ENCODE measurements at places on chromosomes 13 and 19.

DNA sequence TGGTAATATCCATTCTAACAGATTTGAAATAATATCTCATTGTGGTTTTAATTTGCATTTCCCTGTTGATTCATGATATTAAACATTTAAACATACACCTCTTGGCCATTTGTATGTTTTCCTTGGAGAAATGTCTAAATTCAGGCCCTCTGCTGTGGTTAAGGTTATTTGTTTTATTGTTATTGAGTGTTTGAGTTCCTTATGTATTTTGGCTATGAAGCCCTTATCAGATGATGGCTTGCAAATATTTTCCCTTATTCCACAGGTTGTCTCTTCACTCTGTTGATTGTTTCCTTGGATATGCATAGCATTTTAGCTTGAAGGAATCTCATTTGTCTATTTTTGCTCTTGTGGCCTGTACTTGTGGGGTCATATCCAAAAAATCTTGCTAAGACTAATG lies 303.6 kb downstream of the GPC5 start:
- no peak for DNase-seq

DNA sequence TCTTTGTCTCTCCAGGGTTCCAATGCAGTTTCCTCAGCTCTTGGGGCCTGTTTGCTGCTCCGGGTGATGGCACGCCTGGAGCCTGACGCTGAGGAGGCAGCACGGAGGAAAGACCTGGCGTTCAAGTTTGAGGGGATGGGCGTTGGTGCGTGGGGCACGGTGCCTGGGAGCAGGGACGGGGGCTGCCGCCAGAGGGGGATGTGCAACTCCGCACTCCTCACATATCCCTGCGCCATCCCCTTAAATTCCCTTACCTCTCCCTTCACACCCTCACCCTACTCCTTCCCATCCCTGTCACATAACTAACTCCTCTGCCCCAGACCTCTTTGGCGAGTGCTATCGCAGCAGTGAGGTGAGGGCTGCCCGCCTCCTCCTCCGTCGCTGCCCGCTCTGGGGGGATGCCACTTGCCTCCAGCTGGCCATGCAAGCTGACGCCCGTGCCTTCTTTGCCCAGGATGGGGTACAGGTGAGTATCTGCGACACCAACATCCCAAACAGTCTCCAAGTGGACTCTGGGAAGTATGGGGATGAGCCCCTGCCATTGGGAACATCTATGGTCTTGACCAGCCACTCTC lies 31.1 kb downstream of the TRPM4 start:
- no peak for DNase-seq

DNA sequence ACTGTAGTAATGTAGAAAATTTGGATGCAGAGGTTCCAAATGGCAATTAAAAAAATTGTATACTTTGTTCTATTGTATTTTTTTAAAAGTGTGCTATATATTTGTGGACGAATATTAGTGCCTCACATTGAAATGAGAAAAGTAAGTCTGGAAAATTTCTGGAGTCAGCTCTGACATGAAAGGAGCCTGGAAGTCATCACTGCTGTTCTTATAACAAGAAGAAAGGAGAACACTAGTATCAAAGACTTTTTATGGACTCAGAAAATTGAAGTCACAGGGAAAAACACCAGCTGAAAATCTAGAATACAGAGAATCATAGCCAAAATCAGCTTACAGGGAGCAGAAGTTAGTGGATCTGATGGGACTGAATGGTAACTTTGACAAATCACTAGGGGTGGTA lies 1450.7 kb upstream of the SPRY2 start:
- DNase-seq: no peak

DNA sequence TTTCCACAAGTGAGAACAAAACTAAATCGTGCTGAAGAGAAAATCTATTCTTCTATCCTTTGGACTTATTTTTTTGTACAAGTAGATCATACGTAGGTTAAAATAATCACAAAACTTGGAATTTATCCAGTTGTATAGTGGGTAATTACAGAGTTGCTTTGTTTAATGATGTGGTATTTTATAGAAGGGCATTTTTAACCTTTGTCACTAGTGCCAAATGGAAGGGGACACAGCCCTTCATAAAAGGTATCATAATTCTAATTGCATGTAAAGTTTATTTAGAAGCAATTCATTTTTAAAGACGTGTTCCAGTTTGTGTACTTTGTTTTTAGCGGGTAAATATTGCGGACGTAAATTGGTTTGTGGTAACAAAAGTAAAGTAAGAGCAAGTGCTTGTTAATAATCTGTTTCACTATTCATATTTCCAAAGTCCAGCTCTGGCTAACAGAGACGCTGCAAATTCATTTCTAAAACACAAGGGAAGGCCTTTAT lies 99.5 kb downstream of the ERCC5 start:
- DNase-seq: no peak

DNA sequence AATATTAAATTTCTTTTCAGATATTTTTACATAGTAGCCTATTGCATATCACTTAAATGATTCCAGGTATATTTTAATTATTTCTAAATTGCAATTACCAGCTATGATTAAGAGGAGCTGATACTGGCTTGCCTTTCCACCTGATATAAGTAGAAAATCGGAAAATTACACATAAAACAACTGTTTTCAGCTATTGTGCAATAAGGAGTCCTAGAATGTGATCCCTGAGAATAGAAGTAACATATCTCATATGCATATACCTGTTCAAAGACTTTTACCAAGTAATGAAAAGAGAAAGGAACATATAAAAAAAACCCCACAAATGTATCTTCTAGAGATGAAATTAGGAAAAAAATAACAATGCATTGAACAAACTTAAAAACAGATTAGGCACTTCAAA lies 1354.6 kb upstream of the PCDH9 start:
- no peak for DNase-seq

GRCh38 chr19:48511321-48511731 lies 309 bp downstream of the LMTK3 start:
- no peak for DNase-seq
